ENCODE measurements at places on chromosomes 12 and 14.

DNA sequence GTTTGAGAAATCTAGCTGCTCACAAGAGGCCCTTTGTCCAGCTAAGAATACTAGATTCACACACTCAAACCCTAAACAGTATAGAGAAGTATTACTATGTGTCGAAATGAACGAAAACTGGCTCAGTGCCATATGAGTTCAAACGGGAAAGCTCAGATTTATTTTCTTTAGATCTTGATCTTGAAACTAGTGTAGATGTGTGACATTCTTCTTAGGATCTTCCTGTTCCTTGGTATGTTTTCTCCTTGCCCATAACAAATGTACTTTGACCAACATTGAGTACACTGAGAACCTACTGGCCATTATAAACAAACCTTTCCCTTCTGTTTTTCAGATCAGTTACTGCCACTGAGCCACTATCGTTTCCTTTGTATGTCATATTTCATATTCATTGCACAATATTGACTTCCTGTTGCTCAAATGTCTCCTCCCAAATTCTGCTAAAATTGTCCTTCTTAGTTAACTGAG lies 21.3 kb downstream of the MYBPC1 start:
- peak; percentile 7 for DNase-seq

DNA sequence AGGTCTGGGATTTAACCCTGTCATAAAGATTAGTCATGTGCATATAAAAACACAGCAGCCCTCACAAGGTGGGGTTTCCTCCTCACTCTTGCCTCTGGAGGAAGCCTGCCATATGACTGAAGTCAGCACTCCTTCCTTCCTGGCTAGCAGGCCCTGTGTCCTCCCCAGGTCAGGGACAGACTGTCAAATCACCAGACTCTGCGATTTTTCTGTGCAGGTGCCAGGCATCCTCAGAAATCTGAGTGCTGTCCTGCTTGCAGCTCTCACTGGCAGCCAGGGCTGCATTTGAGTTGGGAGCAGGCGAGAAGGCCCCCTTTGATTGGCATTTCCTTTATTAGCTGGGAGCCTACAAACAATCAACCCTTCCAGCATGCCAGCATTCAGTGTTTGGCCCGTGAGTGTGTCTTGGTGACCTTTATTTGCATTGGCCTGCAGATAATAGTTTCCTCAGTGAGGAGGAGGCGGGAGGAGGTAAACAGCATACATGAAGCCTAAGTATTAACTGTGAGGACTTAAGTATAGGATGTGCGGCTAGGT lies 183.8 kb upstream of the ARHGAP5 start:
- peak; percentile 14 for DNase-seq

DNA sequence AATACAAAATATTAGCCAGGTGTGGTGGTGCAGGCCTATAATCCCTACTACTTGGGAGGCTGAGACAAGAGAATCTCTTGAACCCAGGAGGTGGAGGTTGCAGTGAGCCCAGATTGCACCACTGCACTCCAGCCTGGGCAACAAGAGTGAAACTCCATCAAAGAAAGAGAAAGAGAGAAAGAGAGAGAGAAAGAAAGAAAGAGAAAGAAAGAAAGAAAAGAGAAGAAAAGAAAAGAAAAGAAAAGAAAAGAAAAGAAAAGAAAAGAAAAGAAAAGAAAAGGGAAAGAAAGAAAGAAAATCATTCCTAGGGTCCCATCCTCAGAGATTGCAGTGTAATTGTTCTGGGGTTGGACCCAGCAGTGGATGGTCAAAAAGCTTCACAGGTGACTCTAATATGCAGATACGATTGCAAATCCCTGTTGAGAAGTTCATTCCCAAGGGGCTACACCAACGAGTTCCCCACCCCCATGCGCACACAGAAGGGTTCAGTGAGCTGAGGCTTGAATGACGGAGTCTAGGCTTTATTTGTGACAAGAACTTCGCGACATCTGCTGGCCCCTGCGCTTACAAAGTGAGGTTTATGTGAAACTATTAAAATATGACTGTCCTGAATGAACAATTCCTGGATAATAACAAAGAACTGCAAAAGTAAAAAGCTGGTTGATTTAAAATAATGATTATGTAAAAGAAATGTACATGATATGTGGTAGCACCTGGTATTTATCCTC lies 17.4 kb upstream of the RNASE12 start:
- DNase-seq = no peak

DNA sequence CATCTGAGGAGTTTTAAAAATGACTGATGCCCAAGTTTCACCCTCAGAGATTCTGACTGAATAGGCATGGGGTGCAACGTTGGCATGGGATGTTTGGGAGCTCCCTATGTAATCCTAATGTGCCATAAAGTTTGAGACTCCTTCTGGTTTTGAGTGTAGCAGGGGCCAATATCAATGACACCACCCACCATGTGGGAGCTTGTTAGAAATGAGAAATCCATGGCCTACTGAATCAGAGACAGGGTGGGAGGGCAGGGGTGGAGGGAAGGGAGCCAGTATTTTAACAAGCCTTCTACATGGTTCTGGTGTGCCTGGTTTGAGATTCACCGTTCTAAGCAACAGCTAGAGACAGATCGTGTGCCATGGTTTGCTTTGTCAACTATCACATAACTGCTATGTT lies 46.1 kb downstream of the VCPKMT start:
- no peak for DNase-seq

DNA sequence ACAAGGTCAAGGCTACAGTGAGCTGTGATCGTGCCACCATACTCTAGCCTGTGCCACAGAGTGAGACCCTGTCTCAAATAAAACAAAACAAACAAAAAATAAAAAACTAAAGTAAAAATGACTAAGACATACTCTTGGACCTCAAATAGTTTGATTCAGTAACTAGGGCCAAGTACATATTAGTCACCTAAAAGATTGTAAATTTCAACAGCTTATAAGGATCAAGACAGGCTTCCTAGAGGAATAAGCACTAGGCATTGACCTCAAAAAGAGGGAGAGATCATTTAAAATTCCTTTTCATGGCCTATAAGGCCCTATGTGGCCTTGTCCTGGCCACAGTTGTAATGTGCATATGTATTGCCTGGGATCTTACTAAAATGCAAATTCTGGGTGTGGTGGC lies 46.0 kb upstream of the CHST11 start:
- no peak for DNase-seq

DNA sequence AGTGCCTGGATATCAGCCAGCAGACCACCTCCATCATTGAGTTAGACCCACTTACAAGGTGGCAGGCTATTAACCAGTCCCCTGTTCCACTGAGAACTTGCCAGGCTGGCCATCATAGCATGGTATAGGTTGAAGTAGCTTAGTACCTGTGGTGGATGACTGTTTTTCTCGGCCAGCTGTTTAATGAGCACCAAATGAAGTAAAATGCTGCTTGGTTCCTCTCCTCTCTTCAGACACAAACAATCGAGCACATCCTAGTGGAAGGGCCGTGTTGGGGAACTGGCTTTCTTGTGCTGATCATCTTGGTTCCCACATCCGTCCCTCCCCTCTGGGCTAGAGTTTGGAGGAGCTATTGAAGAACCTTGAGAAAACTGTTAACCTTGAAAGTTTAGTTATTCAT lies 486.2 kb downstream of the RAD51B start:
- DNase-seq = peak; percentile 50

DNA sequence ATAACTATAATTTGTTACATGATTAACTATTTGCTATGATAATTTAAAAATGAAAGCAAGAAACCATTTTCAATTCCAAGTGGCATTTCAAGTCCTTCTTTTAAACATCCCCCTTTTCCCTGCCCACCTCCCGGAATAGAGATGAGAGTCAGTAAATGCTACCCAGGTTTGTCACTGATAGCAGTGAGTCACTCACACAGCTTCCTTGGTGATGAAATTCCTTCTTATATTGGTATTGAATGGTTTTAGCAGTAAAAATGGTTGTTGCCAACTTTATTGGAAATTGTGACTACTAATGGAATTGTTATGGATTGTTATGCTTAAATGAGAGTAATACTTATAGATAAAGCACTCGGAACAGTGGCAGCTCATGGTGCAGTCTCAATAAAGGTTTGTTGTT lies 90.5 kb downstream of the PPM1A start:
- no peak for DNase-seq

DNA sequence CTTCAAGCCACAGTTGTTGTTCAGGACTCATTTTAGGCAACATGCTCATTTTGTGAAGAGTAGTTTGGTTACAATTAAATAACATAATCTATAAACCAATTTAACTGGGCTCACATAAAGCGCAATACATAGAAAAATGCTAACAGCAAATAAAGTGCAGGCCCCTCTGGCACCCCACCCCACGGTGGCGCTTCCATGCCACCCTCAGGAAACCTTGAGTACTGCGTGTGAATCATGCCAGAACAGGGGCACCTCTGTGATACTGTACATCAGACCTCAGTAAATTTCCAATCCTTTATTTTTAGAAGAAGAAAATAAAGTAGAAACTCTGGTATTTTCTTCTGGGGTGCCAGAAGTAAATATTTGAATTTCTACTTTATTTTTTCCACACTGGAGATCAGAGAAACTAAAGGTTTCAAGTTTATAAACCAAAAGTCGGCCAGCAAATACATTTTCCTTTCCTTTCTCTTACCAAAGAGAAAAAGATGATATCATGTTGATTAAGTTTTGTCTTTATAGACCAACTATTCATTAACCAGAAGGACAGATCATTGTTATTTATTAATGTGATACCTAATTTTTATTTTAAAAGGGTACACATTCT lies 316.8 kb downstream of the PAWR start:
- DNase-seq = no peak

DNA sequence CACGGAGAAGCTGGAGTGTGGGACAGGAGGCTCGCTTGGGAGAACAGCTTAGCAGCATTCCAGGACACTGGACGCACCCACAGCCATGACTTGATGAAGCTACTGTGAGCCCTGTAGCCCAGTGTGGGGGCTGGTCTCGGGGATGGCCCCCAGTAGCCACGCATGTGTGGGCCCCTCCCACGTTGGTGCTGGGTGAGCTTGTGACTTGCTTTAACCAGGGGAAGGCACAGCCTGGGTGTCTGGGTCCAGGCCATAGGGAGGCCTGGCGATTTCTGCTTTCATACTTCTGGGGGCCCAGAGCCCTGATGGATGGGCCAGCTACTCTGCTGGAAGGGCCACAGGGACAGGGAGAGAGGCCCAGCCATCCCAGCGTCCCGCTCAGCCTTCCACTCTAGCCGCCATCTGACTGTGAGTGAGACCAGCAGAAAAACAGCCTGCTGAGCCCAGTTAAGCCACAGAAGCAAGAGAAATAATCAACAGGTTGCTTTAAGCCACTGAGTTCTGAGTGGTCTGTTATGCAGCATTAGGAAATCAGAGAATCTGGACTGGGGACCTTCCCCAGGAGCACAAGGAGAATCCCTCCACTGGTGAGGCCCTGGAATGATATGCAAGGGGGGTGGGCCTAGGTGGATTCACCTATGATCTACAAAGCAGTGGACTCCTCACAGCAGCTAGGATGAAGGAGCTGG lies 16.1 kb downstream of the DIO3 start:
- no peak for DNase-seq

- DNase-seq = no peak
These were observed 95.6 kb upstream of the E2F7 start for GRCh38 chr12:77160931-77161330.

DNA sequence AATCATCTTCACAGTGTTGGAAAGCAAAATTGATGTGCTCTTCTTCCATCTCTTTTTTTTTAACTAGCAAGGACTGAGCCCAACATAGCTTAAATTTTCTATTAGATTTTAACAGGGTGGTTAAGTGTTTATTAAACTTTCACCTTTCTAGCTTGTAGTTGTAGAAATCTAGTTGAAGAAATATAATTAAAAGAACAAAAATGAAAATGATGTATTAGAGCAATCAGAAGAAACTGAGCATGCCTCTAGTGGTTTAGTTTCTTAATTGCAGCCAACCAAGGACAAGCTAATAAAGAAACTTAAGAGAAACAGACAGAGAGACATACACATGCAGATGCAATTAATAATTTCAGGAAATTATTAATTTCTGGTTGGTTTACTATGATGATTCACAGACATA lies 673.0 kb upstream of the LMO3 start:
- DNase-seq = no peak

DNA sequence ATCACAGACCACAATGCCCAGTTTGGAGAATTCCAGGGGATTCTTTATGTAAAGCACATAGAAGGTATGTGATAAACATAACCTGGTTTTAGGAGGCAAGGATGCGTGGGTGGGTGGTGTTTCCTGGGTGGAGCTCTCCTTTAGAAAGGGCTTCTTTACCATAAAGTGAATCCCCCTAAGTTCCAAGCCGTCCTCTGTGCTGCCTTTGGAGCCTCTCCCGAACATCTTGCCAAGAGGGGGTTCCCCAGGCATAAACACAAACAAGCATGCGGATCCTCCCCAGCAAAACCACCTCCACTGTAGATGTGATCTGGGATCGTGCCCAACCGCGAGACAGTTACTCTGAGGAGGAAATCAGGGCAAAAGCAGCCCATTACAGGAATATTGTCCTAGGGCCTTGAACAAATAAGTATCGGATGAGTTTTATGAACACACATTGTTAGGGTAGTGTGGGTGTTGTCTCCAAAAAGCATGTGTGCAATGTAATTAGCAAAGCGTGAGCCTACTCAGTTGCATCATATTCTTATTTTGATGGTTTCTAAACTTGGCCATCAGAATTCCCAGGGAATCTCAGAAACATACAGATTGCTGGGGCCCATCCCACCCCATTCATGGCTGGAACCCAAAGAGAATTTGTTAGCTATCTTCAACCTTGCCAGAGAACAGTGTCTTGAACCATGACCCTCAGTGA lies 48.8 kb upstream of the CORO1C start:
- DNase-seq = peak; percentile 30

DNA sequence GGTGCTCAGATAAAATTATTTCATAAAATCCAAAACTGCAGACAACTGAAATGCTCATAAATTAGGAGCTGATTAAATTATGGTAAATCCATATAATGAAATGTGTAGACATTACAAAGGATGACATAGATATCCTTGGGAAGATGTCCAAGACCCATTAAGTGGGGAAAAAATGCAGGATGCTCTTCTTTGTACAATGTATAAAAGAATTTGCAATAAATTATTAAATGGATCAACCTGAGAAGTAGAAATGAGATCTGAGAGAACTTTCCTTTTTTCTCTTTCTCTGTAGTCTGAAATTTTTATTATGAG lies 336.4 kb upstream of the E2F7 start:
- no peak for DNase-seq

DNA sequence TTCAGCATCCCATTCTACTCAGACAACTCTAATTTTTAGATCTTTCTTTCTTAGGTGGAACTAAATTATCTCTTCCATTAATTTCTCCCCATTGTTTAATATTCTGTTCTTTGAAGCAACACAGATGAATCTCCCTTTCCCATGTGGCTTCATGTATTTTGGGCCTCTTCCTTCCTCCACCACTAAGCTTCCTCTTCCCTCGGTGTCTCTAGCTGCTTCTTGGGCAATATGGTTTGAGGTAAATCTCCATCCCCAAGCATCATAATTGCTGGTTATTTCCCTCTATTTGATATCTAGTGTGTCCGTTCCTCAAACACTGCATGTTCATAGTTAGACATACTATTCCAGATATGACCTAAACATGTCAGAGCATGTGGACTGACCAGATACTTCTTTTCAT lies 119.2 kb downstream of the PELI2 start:
- no peak for DNase-seq

DNA sequence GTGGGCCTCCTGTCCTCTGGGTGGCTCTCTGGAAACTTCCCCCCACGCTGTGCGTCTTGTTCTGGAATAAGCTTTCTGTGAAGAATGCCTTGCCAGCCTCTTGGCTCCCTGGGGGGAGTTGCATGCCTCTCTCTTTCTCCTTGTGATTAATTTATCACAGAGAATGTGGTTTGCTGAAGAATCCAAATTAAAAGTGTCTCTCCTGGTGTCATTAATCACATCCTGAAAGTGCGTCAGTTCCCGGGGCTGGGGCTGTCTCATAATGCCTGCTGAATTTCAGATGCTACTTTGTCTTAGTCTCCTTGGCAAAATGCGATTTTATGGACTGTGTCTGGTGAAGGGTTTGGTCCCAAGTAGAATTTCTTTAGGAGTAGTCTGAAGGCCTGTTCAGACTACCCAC lies 787.7 kb upstream of the TMEM132C start:
- no peak for DNase-seq
